Right ventricle myocardium superior (tissue), 1 donor: ENCODE measurements at places on chromosomes 13 and 19. TPM values are rescaled to one million over a fixed set of nuclear protein-coding genes. Genes with fewer than 3 reads are reported as not detected.

DNA sequence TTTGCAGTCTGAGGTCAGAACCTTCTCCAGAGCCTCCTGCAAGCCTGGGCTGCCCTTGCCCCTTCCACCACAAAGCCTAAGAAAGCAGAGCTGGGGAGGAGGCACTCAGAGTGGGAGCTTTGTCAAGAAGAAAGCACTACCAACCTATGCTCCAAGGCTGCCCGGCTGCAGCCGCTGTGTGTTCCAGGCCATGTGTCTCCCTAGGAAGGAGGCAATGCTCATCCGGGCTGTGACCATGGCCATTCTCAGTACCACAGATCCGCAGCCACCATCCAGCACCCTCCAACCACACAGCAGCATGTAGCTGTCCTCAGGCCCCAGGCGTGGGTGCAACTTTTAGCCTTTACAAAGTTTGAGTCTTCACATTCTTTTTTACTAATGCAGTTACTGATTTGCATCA, 22.0 kb downstream of the CARS2 start:
- DNase-seq, result no peak

DNA sequence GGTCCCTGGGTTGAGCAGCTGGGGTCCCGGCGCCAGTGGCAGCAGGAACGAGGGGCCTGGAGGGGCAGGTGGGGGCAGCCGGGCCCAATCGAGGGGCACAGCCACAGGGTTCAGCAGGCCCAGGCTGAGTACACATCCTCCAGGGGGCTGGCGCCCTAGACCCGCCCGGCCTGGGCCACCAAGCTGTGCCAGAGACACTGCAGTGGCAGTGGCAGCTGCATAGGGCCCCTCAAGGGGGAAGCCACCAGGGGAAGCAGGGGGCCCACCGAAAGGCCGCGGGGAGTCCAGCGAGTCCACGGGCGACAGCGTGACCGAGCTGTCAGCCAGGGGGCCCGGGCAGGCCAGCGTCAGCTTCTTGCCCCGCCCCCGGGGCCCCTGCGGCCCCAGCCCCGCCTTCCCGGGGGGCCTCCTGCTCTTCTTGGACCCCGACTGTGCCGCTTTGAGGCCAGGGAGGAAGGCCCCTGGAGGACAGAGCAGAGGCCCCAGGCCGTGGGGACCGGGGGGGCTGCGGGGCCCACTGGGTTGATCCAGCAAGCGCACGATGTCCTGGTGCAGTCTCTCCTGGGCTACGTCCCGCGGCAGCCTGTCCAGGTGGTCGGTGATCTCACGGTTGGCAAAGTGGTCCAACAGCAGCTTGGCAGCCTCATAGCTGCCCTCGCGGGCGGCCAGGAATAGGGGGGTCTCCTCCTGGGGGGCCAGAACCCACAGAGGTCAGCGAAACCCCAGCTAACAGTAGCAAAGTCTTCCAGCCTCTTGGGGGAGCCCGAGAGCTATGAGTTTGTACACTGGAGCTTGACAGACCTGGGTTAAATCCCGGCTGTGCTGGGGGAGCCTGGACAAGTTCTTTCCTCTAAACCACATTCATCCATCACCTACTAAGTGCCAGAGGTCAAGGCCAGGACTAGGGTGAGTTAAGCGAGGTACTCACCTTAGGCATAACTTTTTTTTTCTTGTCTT, 39.5 kb downstream of the NOTCH3 start:
- DNase-seq, result no peak

DNA sequence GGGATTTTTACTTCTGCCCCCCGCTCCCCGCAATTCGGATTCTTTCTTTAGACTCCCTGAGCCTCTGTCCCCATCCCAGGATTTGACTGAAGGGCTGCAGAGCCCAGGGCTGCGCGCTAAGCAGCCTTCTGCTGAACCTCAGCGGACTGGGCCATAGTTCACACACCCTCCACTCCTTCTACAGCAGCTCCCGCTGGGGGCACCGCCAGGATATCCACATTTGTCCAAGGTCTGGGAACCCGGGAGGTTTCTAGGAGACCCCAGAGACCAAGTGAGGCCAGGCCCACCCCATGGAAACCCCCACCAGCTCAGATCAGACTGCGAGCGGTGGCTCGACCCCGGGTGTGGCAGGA, 463.3 kb downstream of the ITGBL1 start:
- DNase-seq, result no peak

GRCh38 chr19:12802267-12803106, 618 bp downstream of the THSD8 start:
- DNase-seq, result no peak

DNA sequence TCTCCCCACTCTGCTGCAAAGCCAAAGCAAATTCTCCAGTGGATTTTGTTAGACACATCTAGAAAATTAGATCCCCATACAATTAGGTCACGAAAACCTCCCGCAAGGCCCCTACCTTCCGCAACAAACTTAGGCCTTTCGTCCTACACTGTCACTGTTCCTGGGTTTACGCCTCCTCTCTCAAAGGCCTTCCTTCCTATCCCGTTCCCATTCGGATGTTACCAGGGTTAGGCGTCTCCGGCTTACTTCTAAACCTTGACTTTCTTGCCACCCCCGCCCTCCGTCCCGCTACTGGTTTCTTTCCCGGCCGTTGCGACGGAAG, 754 bp downstream of the RNF6 start:
- no peak for DNase-seq

DNA sequence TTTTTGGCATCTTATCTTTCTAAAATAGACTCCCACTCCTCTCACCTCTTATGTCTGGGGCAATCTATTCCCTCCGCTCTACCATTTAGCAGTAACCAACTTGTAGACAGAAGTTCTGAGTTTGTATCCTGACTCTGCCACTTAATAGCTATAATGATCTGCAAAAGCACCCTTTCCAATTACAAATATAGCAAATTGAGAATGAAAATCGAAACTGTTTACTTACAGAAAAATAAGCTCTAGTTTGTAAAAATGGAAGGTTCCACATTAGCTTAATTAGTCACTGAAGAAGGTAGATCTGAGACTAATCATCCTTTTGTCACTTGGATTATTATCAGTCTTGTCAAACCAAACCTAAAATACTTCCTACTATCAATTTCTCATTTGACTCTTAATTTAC, 409.3 kb downstream of the DIAPH3 start:
- DNase-seq, result no peak

DNA sequence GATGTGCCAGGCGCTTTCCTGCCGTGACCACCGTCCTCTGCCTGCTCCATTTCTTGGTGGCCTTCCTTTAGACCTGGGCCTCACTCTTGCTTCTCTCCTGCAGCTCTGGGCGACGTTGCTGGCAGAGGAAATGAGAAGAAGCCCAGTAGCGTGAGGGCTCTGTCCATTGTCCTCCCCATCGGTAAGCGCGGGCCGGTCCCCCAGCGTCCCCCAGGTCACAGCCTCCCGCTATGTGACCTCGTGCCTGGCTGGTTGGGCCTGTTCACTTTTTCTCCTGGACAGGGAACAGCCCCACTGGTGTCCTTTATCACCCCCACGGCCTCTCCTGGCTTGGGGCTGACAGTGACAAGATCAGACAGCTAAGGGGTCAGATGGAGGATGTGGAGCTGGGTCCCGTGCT, 27.7 kb downstream of the SPC24 start:
- no peak for DNase-seq

DNA sequence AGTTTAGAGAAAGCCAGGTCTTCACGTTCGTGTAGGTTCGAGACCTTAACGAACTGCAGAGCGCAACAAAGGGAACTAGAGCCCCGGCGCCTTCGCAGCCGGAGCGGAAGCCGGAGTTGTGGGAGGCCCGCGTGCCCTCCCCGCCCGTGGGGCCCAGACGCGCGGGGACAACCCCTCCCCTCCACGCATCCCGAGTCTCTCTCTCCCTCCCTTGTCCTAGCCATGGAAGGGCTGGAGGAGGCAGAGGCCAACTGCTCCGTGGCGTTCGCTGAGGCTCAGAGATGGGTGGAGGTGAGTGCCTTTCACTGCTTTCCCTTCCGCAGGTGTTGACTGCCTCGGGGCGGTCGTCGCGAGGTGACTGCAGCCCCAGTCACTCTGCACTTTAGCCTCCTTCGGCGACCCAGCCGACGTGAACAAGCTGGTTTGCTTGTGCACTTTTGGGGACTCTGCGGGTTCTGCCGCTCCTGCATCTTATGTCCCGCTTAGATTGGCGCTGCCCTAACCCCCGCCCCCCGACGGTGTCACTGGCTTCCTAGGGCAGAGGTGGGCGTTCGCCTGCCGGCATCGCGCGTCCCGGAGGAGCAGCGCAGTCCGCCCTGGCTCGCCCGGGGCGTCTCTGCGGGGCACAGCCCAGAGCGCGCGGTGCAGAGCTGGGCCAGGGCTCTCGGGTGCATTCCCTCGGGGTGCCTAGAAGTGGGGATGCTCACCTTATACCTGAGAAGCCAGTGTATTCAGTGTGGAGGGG, 478 bp downstream of the LMO7 start:
- DNase-seq, result peak; percentile 45

DNA sequence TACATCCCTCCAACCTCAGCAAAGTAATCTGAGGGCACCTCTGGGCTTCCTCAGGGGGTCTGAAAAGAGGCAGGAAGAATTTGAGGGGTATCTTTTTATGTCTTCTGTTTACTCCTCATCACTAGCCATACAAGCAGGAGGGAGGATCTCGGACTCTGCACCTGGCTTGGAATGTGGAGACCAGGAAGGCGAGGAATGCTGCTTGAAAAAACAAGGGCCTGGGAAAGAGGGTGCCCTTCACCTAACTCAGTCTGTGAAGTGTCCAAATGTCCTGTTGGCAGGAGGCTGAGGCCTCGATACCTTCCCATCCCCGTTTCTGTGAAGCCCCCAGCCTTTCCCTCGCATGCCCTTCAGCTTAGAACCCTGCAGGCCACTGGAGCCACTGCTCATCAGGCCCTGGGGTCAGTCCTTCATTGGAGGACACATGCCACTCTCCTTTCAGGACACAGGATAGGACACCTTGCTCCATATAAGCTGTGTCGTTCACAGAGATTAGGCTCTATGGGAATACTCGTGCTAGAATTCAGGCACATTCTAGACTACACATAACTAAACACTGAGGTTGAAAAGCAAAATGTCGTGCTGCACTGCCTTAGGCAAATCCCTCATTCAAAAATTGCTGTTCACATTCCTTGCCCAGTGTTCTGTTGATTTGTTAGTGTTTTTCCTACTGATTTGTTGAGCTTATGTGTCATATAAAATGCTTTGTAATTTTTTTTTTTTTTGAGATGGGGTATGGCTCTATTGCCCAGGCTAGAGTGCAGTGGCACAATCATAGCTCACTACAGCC, 49.7 kb downstream of the ESD start:
- no peak for DNase-seq

- DNase-seq, result no peak
Measured at GRCh38 chr13:35596321-35597030, 120.0 kb upstream of the MAB21L1 start.

Gene SOX21
- total RNA-seq, result not detected

Gene RYR1
- total RNA-seq, result 0.73 TPM

Gene ZNF527
- 7.2 TPM for total RNA-seq
